ENCODE measurements at places on chromosomes 7 and 10.

- no peak for DNase-seq
These were observed 12.3 kb upstream of the SLC26A3 start for GRCh38 chr7:107815254-107815882.

DNA sequence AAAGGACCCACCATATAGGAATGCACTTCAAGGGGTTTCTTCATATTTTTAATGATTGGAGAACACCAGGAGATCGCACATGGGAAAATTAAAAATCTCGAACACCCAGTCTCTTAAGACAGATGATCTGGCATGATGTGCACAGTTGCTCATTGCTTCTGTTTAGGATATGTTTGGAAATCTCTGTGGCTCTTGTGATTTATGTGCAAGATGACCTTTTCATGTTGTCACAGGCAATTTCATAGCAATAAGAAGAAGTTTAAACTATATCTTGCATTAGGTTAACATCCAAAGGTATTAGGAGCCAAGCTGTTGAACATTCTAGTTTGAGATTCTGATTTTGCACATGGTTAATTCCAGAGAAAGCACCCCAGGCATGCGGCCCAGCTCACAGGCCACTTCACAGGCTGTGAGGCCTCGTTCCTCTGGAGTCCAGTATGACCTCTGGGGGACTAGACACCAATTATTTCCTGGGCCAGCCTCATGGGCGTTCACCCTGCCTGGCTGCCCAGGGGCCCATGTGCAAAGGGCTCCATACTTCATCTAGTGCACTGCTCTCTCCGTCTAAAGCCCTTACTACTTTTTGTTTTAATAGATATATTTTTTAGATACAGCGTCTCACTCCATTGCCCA is 28.4 kb downstream of the CAMK1D start:
- no peak for DNase-seq

GRCh38 chr10:119776536-119776935 is 50.7 kb downstream of the INPP5F start:
- DNase-seq, result no peak

DNA sequence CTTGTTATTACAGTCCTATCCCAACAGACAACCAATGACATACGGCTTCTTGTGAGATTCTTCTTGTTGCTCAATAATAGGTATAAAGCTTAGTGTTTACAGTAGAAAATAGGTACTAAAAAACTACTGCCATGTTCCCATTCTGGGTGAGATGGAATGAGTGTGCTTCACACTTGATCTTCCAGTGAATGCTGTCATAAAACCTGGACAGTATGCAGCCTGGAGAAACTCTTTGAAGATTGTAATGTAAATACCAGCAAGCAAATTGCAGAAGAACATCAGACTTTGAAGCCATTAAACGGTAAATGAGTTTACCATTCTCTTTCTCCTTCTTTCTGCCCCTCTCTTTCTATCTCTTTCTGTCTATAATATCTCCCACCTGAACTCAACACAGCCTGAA is 663.7 kb upstream of the COBL start:
- no peak for DNase-seq

GRCh38 chr7:30740417-30741181 is 11.3 kb upstream of the INMT start:
- peak; percentile 29 for DNase-seq

GRCh38 chr10:72126184-72126871 is 38.0 kb upstream of the SPOCK2 start:
- no peak for DNase-seq

GRCh38 chr7:138663725-138664710 is 37.1 kb downstream of the SVOPL start:
- DNase-seq, result no peak

DNA sequence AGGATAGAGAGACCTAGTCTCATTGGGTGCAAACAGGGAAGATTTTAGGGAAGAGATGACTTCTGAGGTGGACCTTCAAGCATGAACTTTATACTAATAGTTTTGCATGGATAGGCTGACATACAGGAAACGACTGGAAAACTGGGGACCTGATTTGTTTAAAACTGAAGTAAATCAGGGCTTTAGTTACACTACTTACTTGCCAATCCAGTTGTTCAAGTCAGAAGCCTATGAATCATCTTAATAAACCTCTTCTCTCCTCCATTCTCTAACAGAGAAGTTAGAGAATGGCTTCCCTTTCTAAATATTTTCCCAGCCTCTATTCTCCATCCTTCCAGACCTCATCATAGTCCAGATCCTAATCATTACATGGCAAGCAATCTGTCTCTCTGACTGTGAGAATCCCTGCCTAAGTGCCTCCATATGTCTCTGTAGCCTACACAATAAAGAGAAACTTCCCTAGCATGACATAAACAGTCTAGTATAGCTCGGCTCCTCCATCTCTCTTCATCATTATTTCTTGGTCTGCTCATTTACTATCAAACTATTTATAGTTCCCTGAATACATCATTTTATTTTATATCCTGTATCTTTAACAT is 55.8 kb downstream of the PRKG1 start:
- DNase-seq, result no peak

GRCh38 chr7:34260279-34260678 is 354.9 kb downstream of the BMPER start:
- DNase-seq, result no peak

DNA sequence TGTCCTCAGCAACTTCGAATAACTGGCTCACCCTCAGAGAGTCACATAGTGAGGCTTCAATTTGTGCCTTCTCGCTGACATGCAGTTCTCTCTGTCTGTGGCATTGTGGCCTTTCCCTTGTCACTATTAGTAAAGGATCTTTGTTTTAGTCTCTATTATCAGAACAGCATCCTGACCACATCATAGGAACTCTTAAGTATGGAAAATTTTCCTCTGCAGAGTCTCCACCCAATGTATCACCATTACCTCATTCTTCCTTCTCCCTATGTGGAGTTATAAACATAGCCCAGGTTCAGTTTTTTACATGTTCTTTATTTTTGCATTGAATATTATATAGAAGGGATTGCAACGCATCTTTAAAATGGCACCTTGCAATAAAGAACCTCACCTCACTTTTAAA is 112.9 kb downstream of the FAM107B start:
- no peak for DNase-seq

- DNase-seq, result no peak
These were observed 100.4 kb upstream of the SEMA3D start for GRCh38 chr7:85287106-85287825.

DNA sequence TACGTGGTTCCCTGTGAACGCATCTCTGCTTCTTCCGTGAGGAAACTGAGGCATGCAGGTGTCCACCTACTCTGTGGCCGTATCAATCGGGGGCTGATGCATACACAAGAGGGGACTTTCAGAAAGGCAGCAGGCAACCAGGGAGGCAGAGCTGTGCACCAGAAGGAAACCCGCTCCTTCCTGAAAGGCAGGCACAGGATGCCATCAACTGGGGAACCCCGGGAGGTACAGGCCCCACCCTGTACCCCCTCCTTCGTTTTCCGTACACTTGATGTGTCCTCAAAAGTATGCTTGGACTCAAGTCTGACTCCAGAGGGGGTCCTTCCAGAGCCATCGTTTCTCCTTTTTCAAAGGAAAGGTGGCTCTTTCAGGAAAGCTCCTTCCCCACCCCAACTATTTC is 59.5 kb downstream of the ASB13 start:
- no peak for DNase-seq

GRCh38 chr7:74599244-74599643 is 58.3 kb upstream of the GTF2I start:
- no peak for DNase-seq

GRCh38 chr10:72044417-72045041 is 43.8 kb downstream of the SPOCK2 start:
- no peak for DNase-seq

- no peak for DNase-seq
These were observed 565.5 kb upstream of the IGFBP3 start for GRCh38 chr7:46486256-46487206.

GRCh38 chr7:47358357-47358756 is 223.6 kb downstream of the TNS3 start:
- DNase-seq, result no peak

DNA sequence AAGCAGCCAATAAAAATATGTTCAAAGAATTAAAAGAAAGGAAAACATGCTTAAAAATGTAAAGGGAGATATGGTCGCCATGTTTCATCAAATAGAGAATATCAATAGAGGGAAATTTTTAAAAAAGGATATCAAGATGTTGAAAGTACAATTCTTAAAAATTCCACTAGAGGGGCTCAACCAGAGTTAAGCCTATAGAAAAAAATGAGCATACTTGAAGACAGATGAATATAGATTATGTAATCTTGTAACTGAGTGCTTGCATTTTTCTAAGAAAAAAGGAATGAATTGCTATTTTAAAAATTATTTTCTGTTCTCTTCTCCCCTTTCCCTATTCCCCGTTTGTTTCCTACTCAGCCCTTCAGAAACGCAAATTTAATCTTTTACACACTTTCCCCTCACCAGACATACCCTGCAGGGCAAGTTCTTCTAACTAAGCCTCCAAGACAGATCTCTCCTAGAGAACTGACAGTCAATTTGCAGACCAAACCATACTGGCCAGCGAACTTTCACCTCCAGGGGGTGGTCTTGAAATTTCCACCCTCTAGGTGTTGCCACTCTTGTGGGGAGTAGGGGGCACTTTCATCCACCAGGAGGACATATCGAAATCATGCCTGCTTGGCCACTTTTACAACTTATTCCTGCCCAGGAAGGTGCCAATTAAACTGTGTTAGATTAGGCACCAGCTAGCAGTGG is 67.7 kb downstream of the NSUN6 start:
- no peak for DNase-seq

- no peak for DNase-seq
These were observed 188.1 kb upstream of the TMEM72 start for GRCh38 chr10:44723082-44723481.

DNA sequence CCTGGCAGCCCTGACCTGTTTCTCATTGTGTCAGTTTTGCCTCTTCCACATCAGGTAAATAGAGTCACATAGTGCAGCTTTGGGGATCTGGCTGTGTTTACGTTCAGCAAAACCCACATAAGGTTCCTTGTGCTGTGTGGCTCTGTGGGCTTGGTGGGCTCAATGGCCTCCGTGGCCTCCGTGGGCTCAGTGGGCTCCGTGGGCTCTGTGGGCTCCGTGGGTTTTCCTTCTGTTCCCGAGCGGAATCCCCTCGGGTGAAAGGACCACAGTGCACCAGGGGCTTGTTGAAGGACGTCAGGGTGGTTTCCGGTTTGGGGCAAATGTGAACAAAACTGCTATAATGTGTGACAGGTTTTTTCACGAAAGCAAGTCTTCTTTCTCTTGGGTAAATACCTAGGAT is 12.5 kb upstream of the DPYSL4 start:
- no peak for DNase-seq

GRCh38 chr7:46072722-46073121 is 151.7 kb upstream of the IGFBP3 start:
- no peak for DNase-seq

DNA sequence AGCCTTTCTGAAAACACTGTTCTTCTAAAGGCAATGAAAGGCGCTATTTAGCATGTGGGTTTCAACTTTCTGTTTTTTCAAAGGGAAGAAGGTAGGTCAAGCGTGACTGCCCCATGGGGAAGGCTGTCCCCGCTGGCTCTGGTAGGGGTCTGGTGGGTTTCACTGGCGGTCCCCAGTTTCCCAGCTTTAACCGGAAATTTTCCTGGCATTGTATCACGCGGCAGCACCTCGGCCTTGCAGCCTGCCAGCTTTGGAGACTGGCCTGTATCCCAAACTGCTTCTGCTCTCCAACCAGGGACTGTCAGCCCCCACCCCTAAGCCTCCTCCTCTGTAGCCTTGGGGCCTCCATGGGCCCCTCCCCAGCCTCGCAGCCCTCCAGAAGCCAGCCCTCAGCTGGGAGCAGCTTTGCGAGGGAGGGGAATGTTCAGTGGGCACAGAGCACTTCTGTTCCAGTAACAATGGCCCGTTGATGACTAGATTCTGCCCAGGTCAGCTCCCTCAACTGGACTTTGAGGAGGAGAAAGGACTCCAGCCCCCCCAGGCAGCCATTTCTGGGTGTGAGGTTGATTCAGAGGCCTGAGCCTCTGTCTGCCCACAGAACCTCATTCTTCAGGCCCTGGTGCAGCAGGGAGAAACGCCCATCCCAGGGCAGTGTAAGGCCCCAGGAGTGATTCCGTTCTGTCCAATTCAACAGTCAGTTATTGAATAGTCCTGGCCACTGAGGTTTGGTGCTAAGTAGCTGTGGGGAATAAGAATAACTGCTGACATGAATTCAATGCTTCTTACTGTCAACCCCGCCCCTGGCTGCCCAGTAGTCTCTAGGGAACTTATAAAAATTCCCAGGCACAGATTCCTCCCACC is 17.1 kb downstream of the CHST3 start:
- no peak for DNase-seq

DNA sequence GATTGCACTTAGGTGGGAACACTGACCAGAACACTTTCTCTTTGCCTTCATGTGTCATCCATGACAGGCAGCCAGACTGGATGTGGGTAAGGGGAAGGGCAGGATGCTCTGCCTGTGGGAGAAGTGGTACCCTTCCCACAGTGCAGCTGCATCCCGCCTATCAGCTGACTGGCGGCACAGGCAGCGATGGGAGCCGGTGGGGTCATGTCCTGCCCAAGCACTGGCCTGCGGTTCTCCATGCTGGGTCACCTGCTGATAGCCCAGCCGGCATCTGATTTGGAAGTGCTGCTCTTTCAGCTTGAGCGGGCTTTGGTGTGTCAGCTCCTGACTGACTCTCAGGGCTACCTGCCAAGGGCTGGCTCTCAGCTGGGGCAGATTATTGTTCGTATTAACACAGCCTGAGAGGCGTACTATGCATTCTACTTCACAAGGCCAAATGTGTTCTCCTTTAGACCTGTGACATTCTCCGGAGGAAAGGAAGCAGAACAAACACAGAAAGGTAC is 105.2 kb upstream of the PDLIM1 start:
- DNase-seq, result no peak

GRCh38 chr7:155482511-155483183 is 24.7 kb downstream of the EN2 start:
- DNase-seq, result no peak

DNA sequence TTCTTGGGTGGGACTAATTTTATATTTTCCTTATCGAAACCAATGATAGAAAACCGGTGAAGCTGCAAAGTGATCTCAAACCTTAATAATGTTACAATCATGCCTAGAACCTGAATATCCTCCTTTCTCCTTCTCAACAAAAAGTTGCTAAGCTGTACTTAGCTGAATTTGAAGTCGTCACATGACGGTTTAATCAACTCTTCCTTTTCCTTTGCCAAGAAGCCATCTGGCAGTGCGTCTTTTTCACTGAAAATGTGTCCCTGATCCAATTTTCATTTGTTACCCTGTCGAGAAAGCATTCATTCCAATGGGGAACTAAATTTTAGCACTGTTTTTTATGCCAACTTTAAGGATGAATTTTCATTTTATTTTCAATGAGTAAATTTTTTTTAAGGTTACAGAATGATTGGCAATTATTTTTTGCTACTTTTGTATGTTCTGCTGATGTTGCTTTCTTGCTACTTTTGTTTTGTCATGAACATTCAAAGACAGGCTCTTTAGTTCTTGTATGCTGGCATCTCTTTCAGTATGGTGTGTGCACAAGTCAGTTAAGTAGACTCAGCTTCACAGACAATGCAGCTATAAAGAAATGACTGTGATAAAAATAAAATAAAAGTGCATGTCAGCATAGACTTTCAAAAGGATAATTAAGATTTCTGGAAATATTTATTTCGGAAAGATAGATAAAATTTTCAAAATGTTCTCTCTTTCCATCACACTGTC is 980.0 kb downstream of the DNAJB9 start:
- no peak for DNase-seq

GRCh38 chr10:10891124-10892082 is 126.3 kb upstream of the CELF2 start:
- DNase-seq, result no peak
